ENCODE measurements at places on chromosomes 13 and 19. TPM values are rescaled to one million over a fixed set of nuclear protein-coding genes. Genes with fewer than 3 reads are reported as not detected.

Gene RAB11B
- total RNA-seq: 115 TPM

Gene LRRC25
- total RNA-seq: 0.06 TPM

Gene METTL21C
- not detected for total RNA-seq

Gene POU2F2
- 0.35 TPM for total RNA-seq

Gene NLRP7
- total RNA-seq: 0.02 TPM

Gene DKKL1
- 0.64 TPM for total RNA-seq

Gene LINGO3
- 0.05 TPM for total RNA-seq

Gene SAMD4B
- 162 TPM for total RNA-seq

Gene PLIN4
- 0.15 TPM for total RNA-seq

Gene NCAN
- total RNA-seq: 0.08 TPM

Gene OR7C1
- not detected for total RNA-seq

Gene MYO9B
- total RNA-seq: 32.2 TPM

Gene ALG11
- total RNA-seq: 6.1 TPM

Gene MYH14
- 6.4 TPM for total RNA-seq

Gene ZNF530
- 5.4 TPM for total RNA-seq

Gene OR7D2
- 0.02 TPM for total RNA-seq

Gene KLK14
- total RNA-seq: 0.17 TPM

Gene ZNF99
- total RNA-seq: not detected

Gene GFY
- total RNA-seq: 0.13 TPM

Gene GJB6
- 0.02 TPM for total RNA-seq

Gene MTUS2
- total RNA-seq: not detected

Gene IL12RB1
- not detected for total RNA-seq

Gene OSCAR
- total RNA-seq: 0.32 TPM

Gene THSD1
- total RNA-seq: 5.4 TPM

Gene RNF113B
- total RNA-seq: not detected

Gene ADM5
- total RNA-seq: 5.0 TPM

Gene GAMT
- 44.4 TPM for total RNA-seq

Gene CLEC11A
- 11.1 TPM for total RNA-seq

Gene TTYH1
- total RNA-seq: 0.25 TPM

Gene TEX26
- total RNA-seq: not detected

Gene ZSCAN5C
- total RNA-seq: not detected

Gene SCEL
- total RNA-seq: 1.3 TPM

Gene HSD11B1L
- 5.1 TPM for total RNA-seq

Gene LGALS16
- total RNA-seq: not detected

Gene PPM1N
- total RNA-seq: 6.2 TPM

Gene DZIP1
- total RNA-seq: 11.3 TPM

Gene SAE1
- 210 TPM for total RNA-seq

Gene MAST1
- 1.8 TPM for total RNA-seq

Gene CFAP97D2
- not detected for total RNA-seq

Gene MYADM
- 231 TPM for total RNA-seq

Gene ZNF649
- total RNA-seq: 0.36 TPM

Gene UBE2L5
- total RNA-seq: not detected

Gene AP2S1
- 318 TPM for total RNA-seq

Gene CYP2A7
- total RNA-seq: not detected

Gene CLC
- total RNA-seq: not detected

Gene FSD1
- total RNA-seq: 8.1 TPM

Gene LCP1
- total RNA-seq: 0.07 TPM

Data from A549 treated with AZD2906 at 1 μM for 4 hours (cell line).